ENCODE measurements at places on chromosomes 16 and 17. TPM values are rescaled to one million over a fixed set of nuclear protein-coding genes. Genes with fewer than 3 reads are reported as not detected.

SLC5A11 gene
- 1.2 TPM for total RNA-seq

RNF112 gene
- 5.4 TPM for total RNA-seq

MILR1 gene
- 0.47 TPM for total RNA-seq

PPP1R27 gene
- not detected for total RNA-seq

JUP gene
- total RNA-seq = 209 TPM
